ENCODE measurements at places on chromosomes 5 and 9.

DNA sequence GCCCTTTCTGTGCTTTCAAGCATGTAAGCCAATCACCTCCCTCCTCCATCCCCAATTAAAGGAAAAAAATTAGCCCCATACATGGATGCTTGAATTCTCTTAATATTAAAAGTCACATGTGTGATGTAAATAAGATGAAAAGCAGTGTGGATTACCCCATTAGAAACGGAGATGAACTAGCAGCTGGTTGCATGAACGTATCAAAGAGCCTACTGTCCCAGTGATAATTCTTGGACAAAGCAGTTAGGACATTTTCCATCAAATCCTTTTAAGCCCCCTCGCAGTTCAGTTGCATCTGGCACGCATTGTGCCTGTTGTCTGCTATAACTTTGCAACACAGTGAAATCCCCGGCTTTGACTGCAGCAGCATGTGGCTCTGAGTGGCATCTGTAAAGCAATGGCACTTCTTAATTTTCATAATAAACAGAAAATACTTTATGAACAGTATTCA is 285.6 kb downstream of the FBXL7 start:
- DNase-seq, result no peak

DNA sequence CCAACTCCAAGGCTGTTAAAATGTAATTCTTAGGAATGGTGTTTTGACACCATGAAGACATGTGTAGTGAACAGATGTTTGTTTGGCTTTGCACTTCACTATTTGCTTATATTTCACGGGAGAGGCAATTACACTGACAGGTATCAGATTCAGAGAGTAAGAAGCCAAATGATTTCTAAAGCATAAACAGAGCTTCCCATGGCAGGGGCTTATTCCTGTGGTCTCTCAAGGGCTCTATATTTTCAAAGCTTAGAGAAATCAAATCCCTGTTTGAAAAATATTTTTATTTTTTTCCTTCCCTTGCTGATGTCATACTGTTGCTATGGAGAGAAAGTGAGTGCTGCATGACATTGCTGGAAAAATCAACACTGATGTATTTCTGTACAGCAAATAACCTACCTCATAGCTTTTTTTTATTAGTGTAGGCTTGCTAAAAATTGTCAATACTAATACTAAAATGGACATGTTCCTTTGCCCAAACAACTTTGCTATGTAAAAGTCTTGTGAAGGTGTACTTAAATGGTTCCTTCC is 161.4 kb downstream of the GIN1 start:
- no peak for DNase-seq

GRCh38 chr9:88302579-88303324 is 85.5 kb upstream of the SPIN1 start:
- DNase-seq, result no peak

DNA sequence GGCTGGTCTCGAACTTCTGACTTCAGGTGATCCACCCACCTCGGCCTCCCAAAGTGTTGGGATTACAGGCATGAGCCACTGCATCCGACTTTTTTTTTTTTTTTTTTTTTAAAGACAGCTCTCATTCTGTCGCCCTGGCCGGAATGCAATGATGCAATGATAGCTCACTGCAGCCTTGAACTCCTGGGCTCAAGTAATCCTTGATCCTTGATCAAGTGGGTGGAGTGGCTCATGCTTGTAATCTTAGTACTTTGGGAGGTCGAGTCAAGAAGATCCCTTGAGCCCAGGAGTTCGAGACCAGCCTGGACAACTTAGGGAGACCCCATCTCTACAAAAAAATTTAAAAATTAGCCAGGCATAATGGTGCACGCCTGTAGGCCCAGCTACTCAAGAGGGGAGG is 8.1 kb downstream of the SEC24A start:
- no peak for DNase-seq

DNA sequence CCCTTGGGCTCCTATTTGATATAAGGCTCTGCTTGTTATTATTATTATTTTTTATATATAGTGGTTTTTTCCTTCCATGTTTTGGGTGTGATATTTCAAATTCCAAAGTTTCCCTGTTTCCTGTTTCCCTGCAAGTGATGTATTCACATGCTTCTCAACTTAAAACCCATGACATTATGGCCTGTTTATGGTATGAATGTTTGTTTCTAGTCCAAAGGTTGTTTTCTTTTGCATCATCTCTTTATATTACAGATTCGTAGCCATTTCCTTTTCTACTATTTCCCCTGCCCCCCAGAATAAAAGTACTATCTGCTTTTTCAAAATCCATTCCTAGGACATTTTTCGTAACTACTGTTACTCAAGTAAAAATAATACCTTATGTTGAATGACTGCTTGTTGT is 7.5 kb downstream of the SEMA6A start:
- DNase-seq, result no peak

DNA sequence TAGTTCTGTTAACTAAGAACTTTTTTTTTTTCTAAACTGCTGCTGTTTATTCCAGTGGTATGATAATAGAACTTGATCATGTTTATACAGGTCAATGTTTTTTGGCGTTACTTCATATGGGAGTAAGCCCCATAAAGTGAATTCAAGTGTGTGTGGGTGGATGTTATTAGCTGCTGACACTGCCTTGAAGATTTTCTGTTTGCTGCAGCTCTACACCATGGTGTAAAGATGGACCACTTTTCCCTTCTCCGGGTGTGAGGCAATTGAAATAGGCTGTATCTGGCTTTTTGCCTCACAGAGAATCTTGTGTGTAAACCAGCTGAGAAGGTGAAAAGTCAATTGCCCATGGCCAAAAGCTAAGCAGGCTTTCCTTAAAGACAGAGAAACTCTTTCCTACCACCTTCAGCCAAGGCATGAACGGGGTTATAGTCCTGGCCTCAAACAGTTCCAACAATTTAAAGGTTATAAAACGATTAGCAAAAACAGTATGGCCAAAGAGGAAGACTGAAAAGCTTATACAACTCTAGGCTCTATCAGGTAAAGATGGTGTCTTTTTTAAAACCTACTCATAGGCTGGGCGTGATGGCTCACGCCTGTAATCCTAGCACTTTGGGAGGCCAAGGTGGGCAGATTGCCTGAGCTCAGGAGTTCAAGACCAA is 33.9 kb upstream of the ABCA1 start:
- DNase-seq, result no peak

GRCh38 chr9:135329571-135330306 is 149.8 kb upstream of the PPP1R26 start:
- DNase-seq, result no peak

- DNase-seq, result no peak
Measured at GRCh38 chr5:116702776-116703175, 128.2 kb upstream of the SEMA6A start.

DNA sequence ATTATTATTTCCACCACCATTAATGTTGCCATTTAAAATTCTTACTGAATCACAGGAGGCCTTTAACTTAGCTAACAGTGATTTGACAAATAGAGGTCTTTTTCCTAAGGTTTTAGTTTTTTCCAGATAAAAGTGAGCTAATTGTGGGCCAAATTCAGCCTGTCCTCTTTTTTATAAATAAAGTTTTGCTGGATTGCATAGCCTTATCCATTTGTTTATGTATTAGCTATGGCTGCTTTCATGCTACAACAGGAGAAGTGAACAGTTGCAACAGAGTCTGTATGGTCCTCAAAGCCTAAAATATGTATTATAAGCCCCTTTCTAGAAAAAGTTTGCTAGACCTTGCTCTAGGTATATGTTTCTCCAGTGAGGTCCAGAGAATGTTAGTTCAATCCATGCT is 172.4 kb downstream of the GDNF start:
- no peak for DNase-seq

DNA sequence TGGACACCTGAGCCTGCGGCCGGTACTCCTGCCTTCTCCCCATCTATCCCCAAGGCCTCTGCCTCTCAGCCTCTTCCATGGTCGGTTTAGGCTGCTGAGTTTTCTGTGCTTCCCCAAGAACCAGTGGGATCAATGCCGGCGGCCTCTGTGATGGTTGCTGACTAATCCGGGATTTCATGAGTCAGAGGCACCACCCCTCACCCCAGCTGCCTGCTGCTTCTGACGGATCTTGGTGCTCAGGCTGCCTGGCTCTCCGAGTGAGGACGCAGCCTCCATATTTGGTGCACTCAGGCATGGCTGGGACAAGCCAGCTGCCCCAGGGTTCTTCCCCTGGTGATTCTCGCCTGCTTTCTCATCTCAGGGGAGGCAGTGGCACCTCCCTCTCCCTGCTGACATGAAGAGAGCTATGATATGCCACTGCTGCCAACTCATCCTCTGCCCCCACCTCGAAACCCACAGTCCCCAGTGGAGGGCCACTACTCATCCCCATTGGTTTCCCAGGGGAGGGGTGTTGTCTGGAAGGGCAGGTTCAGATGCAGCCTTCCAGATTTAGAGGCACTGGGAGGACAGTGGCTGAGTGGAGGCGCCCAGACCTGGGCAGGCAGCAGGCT is 3.3 kb upstream of the MAN1B1 start:
- no peak for DNase-seq

GRCh38 chr9:83188277-83188676 is 125.3 kb upstream of the RASEF start:
- DNase-seq, result no peak

DNA sequence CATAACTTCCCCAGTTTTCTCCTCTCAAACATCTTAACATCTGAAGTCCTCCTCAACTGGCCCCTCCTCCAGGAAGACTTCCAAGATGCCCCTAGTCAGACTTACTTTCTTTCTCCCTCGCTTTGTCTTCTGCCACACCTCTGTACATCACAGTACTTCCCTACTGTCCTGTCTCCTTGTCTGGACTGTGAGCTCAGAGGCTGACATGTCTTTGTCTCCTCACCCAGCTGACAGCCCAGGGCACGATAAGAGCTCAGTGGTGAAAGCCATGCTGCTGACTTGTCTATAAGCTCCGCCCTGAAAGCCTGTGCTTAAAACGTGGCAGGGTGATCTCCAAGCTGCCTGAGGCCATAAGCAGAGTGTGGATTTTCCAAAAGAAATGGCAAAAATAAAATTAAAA is 33.0 kb upstream of the SLC25A51 start:
- DNase-seq, result no peak

GRCh38 chr5:144460600-144460999 is 289.9 kb downstream of the KCTD16 start:
- DNase-seq, result no peak

- no peak for DNase-seq
Measured at GRCh38 chr9:71647094-71647591, 121.2 kb downstream of the CEMIP2 start.

DNA sequence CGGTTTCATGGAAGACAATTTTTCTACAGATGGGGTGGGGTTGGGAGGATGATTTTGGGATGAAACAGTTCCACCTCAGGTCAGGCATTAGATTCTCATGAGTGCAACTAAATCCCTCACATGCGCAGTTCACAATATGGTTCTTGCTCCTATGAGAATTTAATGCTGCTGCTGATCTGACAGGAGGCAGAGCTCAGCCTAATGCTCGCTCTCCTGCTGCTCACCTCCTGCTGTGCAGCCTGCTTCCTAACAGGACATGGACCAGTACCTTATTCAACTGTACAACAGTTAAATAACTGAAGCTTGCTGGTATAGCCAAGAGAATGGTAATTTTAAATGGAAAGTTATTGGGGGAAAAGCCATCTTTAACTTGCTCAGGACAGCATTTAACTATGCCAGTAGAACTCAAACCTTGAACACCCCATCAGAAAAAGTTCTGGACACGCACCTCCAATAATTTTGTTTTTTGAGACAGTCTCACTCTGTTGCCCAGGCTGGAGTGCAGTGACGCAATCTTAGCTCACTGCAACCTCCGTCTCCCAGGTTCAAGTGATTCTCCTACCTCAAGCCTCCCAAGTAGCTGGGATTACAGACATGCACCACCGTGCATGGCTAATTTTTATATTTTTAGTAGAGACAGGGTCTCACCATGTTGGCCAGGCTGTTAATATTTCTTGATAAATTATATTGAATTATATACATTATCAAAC is 27.7 kb downstream of the HMGCR start:
- no peak for DNase-seq

Data from effector CD4-positive, alpha-beta T cell (primary cell).